Effector CD4-positive, alpha-beta T cell (primary cell): ENCODE measurements at places on chromosomes 5 and 9.
A peak's percentile ranks its signal among the peaks of the same experiment; 100 is the strongest.

- no peak for DNase-seq
Observed at GRCh38 chr5:153546566-153546965, 56.1 kb downstream of the GRIA1 start.

DNA sequence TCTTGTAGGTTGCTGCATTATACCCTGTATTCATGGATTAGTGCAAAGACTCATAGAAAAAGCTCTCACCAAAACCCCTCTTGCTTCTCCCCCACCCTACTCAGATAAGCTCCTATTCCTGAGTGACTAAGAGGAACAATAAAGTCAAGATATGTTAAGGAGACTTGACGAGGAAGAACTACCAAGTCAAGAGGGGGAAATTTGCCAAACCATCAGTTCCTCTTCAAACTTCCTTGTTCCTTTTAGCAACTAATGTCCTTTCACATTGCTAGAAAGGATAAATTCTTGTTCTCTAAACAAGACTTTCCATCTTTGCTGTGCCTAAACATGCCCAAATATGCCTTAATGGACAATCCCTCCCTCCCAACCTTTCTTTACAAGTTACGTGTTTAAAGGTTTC, 27.0 kb downstream of the CNOT8 start:
- no peak for DNase-seq

DNA sequence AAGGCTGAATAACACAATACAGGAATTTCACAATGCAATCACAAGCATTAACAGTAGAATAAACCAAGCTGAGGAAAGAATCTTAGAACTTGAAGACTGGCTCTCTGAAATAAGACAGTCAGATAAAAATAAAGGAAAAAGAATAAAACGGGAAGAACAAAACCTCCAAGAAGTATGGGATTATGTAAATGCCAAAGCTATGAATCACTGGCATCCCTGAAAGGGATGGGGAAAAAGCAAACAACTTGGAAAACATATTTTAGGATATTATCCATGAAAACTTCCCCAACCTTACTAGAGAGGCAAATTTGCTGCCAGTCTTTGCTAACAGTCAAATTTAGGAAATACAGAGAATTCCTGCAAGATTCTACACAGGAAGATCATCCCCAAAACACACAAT, 157.9 kb downstream of the ALDH1A1 start:
- DNase-seq: no peak

DNA sequence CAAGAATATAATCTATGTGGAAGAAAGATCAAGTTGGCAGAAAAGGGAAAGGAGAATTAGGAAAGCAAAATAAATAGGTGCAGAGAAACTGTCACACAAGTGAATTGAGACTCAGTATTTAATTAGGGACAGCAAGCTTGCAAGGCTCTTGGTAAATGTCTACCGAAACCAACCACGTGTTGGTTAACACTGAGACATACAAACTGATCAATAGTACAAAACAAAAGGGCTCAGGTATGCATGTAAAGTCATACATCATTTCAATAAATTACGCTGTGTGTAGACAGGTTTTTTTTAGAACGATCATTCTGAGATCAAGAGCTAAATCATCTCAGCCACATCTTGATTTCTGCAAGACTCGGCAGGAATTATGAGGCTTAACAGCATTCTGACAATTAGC, 225.4 kb downstream of the EBF1 start:
- DNase-seq: no peak

GRCh38 chr5:178589180-178590140, 733 bp downstream of the COL23A1 start:
- no peak for DNase-seq

GRCh38 chr5:93151896-93152295, 429.1 kb downstream of the NR2F1-AS1 start:
- DNase-seq: no peak

DNA sequence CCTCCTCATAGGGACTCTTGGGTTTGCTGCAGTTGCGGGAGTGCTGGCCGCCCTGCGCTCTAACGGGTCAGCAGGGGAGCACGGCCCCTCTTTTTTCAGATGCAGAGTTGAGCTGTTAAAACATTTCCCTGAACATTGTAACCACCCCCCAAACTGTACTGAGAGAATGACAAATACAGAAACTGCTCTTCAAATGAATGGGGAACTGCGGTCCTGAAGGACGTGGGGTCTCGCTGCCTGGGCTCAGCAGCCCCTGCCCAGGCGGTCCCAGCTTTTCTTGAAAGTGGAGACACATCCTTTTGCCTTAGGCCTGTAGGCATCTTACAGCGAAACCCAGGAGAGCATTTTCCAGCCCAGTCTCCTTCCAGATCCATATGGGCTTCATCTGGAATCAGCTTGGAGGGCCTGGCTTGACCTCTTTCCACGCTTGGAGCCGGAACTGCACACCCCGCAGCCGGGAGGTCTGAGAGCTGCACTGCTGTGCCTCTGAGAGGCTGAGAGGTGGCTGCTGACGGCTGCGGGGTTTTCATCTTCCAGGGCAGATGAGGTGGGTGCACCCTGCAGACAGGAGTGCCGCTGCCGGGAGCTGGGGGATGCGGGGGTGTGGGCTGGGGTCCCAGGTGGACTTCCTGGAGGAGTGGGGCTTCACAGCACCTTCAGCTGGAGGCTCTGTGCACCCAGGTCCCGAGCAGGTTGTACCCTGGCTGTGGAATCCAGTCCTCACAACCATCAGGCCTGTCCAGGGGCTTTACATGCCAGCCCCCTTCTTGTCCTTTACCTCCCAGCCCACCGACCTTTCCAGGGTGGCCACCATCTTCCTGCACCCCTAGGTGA, 1.2 kb upstream of the AGPAT2 start:
- no peak for DNase-seq

DNA sequence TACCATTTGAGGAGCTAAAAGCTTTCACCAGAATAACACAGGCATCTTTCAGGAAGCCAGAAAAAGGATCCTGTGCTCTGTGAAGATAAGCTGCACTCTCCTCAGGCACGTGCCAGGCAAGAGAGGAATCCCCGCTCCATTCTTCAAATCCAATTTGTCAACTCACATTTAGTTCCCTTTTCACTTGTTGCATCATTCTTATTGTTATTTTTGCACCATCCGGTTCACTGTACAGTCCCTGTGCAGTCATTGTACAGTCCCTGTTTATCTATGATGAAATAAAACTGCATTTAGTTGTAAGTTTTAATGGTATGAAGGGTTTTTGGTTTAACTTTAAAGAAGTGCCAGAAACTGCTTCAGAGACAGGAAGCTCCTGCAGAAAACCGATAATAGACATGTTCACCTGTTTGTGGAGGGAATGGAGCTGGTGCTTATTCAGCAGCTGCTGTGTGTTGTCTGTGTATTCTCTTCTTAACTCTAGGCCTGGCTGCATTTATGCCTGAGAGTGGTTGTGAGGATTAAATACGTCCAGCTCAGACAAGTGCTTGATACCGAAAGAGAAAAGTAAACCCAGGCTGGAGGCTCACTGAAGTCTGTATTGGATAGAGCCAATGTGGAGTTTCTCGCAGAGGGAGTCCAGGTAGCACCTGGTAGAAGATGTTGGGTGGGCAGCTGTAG, 22.4 kb downstream of the IFNW1 start:
- DNase-seq: no peak

DNA sequence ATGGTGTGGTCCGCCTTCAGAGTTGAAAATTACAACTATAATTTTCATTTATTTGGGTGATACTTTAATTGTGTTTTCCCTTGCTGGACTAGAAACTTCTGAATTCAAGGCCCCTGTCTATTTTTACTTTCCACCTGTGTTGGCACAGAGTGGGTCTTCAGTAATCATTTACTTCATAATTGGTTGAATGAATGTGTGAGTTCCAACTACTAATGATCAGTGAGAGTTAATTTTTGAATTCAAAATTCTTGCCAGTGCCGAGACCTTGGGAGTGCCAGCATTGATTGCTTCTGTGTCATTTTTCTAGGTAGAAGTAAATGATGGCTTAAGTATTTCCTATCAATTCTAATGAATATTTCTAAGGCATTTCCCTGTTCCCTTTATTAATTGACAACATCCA, 61.4 kb downstream of the PARP8 start:
- DNase-seq: no peak

- no peak for DNase-seq
Observed at GRCh38 chr5:120682851-120683250, 218.8 kb downstream of the PRR16 start.

GRCh38 chr9:104104360-104104759, 10.3 kb downstream of the SMC2 start:
- DNase-seq: no peak

DNA sequence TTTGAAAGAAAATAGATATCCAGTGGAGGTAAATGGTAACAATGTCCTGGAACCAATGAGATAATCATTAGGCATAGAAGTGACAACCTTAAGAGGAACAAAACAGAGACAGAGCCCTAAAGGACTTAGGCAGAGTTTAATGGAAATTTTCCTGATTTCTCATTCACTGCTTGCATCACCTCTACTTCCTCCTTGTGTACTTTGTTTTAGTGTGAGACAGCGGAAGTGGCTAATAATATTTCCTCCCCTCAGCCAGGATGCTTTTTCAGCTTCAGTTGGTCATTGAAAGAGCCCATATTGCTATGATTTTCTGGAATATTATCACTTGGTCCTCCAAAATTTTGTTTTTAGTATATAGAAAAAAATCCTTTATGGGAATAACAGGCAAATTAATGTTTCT, 153.4 kb upstream of the MPDZ start:
- DNase-seq: no peak

GRCh38 chr9:129270205-129270604, 92.1 kb upstream of the IER5L start:
- no peak for DNase-seq

DNA sequence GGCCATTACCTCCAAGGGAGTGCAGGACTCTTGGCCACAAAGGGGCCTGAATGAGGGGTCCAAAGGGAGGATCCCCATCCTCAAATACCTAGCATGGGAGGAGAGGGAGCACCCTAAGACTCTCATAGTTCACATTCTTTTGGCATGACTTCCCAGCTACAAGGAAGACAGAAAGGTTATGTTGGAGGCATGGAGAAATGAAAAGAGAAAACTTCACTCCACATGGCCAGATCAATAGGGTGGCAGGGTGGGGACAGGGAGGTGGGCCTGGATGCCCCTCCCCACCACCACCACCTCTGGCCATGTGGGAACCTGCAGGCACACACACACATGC, 97.6 kb downstream of the PAX5 start:
- DNase-seq: no peak

- DNase-seq: no peak
Observed at GRCh38 chr9:36092509-36093215, 43.9 kb upstream of the GLIPR2 start.

- no peak for DNase-seq
Observed at GRCh38 chr9:34256104-34256503, 73.0 kb downstream of the KIF24 start.

DNA sequence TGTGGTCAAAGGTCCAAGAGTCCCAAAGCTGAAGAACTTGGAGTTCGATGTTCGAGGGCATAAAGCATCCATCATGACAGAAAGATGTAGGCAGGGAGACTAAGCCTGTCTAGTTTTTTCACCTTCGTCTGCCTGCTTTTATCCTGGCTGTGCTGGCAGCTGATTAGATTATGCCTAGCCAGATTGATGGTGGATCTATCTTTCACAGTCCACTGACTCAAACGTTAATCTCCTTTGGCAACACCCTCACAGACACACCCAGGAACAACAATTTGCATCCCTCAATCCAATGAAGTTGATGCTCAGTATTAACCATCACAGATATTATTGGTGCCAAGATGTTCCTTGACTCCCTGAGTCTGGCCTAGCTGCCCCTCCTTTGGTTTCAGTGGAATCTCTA, 530.8 kb upstream of the CLINT1 start:
- DNase-seq: no peak

GRCh38 chr9:4620881-4621555, 41.1 kb upstream of the PLPP6 start:
- no peak for DNase-seq

DNA sequence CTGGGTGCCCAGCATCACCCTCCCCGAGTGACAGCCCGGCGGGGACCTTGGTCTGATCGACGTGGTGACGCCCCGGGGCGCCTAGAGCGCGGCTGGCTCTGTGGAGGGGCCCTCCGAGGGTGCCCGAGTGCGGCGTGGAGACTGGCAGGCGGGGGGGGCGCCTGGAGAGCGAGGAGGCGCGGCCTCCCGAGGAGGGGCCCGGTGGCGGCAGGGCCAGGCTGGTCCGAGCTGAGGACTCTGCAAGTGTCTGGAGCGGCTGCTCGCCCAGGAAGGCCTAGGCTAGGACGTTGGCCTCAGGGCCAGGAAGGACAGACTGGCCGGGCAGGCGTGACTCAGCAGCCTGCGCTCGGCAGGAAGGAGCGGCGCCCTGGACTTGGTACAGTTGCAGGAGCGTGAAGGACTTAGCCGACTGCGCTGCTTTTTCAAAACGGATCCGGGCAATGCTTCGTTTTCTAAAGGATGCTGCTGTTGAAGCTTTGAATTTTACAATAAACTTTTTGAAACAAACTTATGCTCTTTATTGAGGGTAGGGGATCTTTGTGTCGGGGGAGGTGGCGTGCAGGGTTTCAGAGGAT, 1.3 kb downstream of the GADD45G start:
- DNase-seq: peak; percentile 10

DNA sequence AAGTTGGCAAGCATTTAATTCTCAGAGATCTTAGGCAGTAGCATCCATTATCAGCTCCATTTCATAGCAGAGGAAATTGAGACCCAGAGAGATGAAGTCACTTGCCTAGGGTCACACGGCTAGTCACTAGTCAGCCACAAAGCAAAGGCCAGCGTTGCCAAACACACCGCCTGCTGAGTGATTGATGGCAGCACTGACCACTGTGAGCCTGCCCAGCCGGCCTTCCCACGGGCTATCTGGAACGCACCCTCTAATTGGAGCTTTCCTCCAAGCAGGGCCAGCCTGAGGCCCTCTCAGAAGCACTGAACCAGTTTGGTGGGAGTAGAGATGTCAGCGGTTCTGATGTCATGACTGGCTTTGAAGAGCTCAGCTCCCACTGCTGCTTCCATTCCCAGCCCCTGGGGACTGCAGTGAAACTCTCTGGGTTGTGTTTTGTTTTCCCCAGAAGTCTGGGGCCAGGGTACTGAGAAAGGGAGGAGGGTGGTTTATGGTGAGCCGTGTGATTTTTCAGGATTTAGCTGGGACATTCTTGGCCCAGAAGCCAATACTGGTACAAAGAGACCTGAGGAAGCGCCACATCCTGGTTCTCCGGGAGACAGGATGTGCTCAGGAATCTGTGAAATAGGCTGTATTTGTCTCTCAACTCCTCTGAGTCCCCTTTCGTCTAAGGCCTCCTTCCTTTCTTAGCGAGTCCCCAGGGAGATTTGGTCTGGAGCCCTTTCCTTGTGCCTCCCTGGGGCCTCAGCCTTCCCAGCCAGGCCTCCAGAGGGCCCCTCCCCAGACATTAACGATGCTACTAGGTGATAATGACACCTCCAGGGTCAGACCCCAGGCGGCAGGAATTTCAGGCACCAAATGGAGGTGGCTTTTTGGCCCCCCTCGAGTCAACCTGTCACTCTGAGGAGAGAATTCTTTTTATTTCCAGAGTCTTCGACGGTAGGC, 44.5 kb downstream of the SPRY4 start:
- DNase-seq: no peak
